Esophagus squamous epithelium (tissue), 5 donors: ENCODE measurements at places on chromosomes 3 and 15.

DNA sequence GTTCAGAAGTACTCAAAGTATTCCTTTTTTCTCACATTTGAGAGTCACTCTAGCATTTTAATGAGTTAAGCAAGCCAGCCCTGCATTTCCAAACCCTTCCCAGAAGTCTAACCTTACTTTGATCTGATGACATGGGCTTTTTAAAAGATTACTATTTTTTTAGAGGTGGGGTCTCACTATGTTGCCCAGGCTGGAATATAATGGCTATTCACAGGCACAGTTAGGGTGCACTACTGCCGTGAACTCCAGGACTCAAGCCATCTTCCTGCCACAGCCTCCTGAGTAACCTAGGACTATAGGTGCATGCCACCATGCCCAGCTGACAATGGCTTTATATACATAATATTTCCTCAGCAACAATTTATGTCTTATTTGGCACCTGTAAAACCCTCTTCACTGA is 64.1 kb upstream of the GOLGA6B start:
- no peaks in the 10 kb centered on the region for H3K4me1 ChIP-seq
- DNase-seq, result no peak
- no peak overlapping the region for H3K4me3 ChIP-seq

GRCh38 chr15:50261981-50262380 is 3.5 kb downstream of the HDC start:
- no peak overlapping the region for H3K27ac ChIP-seq
- H3K36me3 ChIP-seq, result no peaks in the 10 kb centered on the region
- no peaks in the 10 kb centered on the region for H3K27me3 ChIP-seq
- DNase-seq, result no peak
- H3K4me1 ChIP-seq, result no peaks in the 10 kb centered on the region
- H3K4me3 ChIP-seq, result no peak overlapping the region

DNA sequence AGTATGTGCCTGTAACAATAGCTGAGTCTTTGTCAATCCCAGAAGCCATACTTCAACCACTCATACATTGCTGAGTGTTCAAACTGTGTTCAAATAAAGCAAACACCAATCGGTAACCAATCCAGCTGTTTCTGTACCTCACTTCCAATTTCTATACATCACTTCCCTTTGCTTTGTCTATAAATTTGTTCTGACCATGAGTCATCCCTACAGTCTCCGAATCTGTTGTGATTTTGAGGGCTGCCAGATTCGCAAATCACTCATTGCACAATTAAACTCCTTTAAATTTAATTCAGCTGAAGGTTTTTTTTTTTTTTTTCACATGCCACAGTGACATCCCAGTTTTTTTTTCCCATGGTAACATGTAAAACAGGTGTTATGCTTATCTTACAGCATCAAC is 870.3 kb downstream of the NAALADL2 start:
- no peak for DNase-seq
- no peaks in the 10 kb centered on the region for H3K27me3 ChIP-seq
- H3K4me3 ChIP-seq, result no peak overlapping the region
- H3K4me1 ChIP-seq, result no peaks in the 10 kb centered on the region

GRCh38 chr3:154023148-154023547 is 98.0 kb upstream of the ARHGEF26 start:
- H3K27ac ChIP-seq, result no peak overlapping the region
- H3K27me3 ChIP-seq, result no peaks in the 10 kb centered on the region
- H3K4me1 ChIP-seq, result no peaks in the 10 kb centered on the region
- no peak overlapping the region for H3K4me3 ChIP-seq
- H3K36me3 ChIP-seq, result no peaks in the 10 kb centered on the region

DNA sequence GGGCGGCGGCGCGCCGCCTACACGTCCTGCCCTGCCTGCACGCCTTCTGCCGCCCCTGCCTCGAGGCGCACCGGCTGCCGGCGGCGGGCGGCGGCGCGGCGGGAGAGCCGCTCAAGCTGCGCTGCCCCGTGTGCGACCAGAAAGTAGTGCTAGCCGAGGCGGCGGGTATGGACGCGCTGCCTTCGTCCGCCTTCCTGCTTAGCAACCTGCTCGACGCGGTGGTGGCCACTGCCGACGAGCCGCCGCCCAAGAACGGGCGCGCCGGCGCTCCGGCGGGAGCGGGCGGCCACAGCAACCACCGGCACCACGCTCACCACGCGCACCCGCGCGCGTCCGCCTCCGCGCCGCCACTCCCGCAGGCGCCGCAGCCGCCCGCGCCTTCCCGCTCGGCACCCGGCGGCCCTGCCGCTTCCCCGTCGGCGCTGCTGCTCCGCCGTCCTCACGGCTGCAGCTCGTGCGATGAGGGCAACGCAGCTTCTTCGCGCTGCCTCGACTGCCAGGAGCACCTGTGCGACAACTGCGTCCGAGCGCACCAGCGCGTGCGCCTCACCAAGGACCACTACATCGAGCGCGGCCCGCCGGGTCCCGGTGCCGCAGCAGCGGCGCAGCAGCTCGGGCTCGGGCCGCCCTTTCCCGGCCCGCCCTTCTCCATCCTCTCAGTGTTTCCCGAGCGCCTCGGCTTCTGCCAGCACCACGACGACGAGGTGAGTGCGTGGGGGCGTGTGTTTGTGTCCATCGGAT is 602 bp downstream of the TRIM71 start:
- DNase-seq, result no peak
- peaks cover 8% of the 10 kb centered on the region for H3K27me3 ChIP-seq
- H3K27ac ChIP-seq, result no peak overlapping the region

GRCh38 chr15:77532067-77532710 is 100.5 kb downstream of the LINGO1 start:
- DNase-seq, result no peak
- no peak overlapping the region for H3K4me3 ChIP-seq
- no peaks in the 10 kb centered on the region for H3K36me3 ChIP-seq
- H3K4me1 ChIP-seq, result peaks cover 5% of the 10 kb centered on the region
- no peaks in the 10 kb centered on the region for H3K27me3 ChIP-seq

DNA sequence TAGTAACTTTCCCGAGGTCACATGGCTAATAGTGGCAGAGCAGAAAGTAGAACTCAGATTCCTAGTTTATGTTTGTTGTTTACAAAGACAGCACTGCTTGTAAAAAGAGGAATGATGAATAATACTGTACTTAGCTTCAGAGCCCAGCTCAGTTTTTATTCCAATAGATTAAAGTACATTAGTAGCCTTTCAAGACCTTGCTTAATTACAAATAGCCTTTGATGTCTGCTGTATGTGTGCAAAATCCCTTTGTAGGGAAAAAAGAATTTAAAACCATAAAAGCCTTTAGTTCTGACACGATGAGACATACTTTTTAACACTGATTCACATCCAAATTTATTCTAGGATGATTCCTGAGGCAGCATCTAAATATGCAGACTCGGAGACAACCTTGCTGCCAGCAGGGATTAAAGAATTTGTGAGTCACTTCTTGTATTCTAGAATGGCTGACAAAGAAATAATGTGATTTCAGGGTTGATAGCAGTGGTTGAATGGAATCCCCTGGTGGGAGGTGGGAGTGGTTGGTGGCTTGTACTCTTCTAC is 324.2 kb upstream of the TGFBR2 start:
- H3K27ac ChIP-seq, result peak overlapping the region; percentile 23
- H3K4me1 ChIP-seq, result no peaks in the 10 kb centered on the region
- no peaks in the 10 kb centered on the region for H3K36me3 ChIP-seq
- H3K4me3 ChIP-seq, result no peak overlapping the region
- DNase-seq, result no peak

- peaks cover 7% of the 10 kb centered on the region for H3K36me3 ChIP-seq
- DNase-seq, result no peak
- no peak overlapping the region for H3K4me3 ChIP-seq
- peak overlapping the region; percentile 35 for H3K27ac ChIP-seq
- peaks cover 16% of the 10 kb centered on the region for H3K4me1 ChIP-seq
These were observed 40.7 kb downstream of the RFT1 start for GRCh38 chr3:53089511-53089910.

GRCh38 chr3:39385456-39386090 is 2.4 kb downstream of the SLC25A38 start:
- H3K36me3 ChIP-seq, result no peaks in the 10 kb centered on the region
- DNase-seq, result no peak
- H3K27ac ChIP-seq, result no peak overlapping the region
- no peak overlapping the region for H3K4me3 ChIP-seq
- no peaks in the 10 kb centered on the region for H3K27me3 ChIP-seq

GRCh38 chr3:151639418-151639740 is 94.3 kb upstream of the AADACL2 start:
- H3K4me3 ChIP-seq, result no peak overlapping the region
- H3K27me3 ChIP-seq, result no peaks in the 10 kb centered on the region
- no peaks in the 10 kb centered on the region for H3K36me3 ChIP-seq
- DNase-seq, result no peak
- no peak overlapping the region for H3K27ac ChIP-seq

- no peak overlapping the region for H3K27ac ChIP-seq
- H3K4me3 ChIP-seq, result no peak overlapping the region
- H3K36me3 ChIP-seq, result no peaks in the 10 kb centered on the region
- H3K4me1 ChIP-seq, result no peaks in the 10 kb centered on the region
- DNase-seq, result no peak
These were observed 549.5 kb downstream of the DIPK2A start for GRCh38 chr3:144521131-144521530.

- peak overlapping the region; percentile 97 for H3K27ac ChIP-seq
- peak; percentile 35 for DNase-seq
- H3K4me1 ChIP-seq, result peaks cover 71% of the 10 kb centered on the region
These were observed 432 bp upstream of the LPP start for GRCh38 chr3:188153437-188154013.

- no peak overlapping the region for H3K27ac ChIP-seq
- H3K4me1 ChIP-seq, result peaks cover 21% of the 10 kb centered on the region
- no peaks in the 10 kb centered on the region for H3K36me3 ChIP-seq
- no peak overlapping the region for H3K4me3 ChIP-seq
- DNase-seq, result no peak
- no peaks in the 10 kb centered on the region for H3K27me3 ChIP-seq
These were observed 5.5 kb downstream of the LMOD3 start for GRCh38 chr3:69116897-69117296.

DNA sequence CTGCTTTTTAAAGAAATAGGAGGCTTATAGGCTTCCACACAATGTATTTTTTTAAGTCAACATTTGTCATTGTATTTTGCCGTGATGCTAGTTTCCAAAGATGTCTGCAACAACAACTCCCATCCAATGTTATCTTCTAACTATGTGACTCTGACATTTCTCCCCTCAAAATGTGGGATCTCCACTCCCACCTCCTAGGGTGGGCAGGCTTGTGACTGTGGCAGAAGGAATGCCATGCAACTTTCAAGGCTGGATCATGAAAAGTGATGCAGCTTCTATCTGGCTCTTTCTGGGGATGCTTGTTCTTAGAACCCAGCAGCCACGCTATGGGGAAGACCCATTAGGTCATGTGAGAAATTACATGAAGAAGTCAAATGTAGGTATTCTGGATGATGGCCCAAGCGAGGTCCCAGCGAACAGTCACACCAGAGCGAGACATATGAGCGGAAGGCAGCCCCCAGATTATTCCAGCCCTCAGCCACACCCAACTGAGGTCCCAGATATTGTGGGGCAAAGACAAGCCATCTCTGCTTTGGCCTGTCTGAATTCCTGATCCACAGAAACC is 124.3 kb downstream of the BDH1 start:
- no peaks in the 10 kb centered on the region for H3K36me3 ChIP-seq
- no peak for DNase-seq
- H3K27me3 ChIP-seq, result no peaks in the 10 kb centered on the region
- peaks cover 59% of the 10 kb centered on the region for H3K4me1 ChIP-seq
